Activated T-helper 9 cell treated with anti-CD3 and anti-CD28 coated beads, Interleukin-2, amount 50 U/mL, for 16 hours (primary cell): ENCODE measurements at places on chromosomes 1 and 21.

DNA sequence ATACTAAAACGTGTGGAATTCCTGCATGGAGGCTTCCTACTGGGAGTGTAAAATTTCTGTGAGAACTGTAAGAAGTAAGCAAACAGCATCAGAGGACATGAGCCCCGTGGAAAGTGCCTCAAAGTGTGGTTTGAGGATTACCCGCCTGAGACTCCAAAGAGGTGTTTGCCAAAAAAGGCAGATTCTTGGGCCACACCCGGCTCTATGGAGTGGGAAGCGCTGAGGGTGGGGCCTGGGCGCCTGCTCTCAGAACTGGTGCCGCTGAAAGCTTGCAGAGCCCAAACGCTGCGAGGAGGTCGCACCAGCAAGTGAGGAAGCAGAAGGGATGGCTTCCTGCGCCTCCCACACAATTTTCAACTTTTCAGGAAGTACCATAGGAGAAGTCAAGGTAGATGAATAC, 43.0 kb upstream of the PSEN2 start:
- DNase-seq, result no peak

GRCh38 chr1:51861669-51862068, 16.9 kb downstream of the NRDC start:
- no peak for DNase-seq

DNA sequence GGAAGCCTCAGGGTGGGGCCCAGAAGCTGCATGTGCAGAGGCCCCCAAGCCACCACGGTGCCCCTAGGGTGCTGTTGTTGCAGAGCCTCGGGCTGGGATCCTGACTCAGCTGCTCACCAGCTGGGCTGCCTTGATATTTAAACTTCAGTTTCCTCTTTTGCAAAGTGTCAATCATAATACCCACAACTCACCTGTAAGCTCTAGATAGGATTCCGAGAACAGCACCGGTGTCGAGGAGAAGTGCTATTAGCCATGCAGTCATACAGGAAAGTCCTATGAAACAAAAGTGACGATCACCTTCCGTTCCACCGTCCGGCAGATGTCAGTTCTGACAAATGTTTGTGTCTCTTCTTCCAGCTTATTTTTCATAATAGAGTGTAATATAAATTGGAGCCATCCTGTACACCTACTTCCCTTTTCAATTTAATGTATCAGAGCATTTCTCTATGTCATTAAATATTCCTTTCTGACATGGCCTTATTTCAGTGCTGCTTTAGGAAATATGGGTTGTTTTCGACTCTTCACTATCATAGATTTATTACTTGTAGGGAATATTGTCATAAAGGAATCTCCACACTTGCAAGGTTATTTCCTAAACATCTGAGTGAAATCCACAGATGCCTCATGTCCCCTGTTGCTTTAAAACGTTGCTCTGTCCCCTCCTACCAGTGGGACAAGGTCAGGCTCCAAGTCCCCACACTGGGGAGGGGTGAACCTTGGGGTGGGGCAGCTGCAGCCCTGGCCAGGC, 100.8 kb downstream of the SIK1 start:
- no peak for DNase-seq

GRCh38 chr1:246001837-246002230, 505.2 kb downstream of the SMYD3 start:
- no peak for DNase-seq

- no peak for DNase-seq
Observed at GRCh38 chr1:46983830-46984586, 39.5 kb upstream of the CYP4X1 start.

- DNase-seq, result no peak
Observed at GRCh38 chr1:22791831-22792347, 81.2 kb downstream of the EPHB2 start.

- DNase-seq, result no peak
Observed at GRCh38 chr1:65630855-65631254, 161.8 kb upstream of the PDE4B start.

- no peak for DNase-seq
Observed at GRCh38 chr1:234309243-234309597, 64.0 kb upstream of the COA6 start.

DNA sequence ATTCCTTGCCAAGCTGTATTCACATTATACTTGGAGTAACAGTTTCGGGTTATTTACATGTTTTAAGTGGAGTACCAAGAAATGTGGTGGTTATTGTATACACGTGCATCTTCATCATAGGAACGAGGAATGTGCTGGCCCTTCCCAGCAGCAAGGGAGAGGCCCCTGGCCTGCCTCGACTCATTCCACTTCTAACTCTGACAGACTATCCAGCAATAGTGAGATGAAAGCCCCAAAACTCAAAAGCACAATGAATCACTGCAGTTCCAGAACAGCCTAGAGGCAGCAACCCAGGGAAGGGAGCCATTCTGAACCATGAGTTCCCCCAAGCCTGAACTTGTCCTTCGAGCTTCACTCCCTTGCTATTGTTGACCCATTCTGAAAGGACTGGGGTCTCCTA, 23.1 kb downstream of the FAM89A start:
- DNase-seq, result no peak

DNA sequence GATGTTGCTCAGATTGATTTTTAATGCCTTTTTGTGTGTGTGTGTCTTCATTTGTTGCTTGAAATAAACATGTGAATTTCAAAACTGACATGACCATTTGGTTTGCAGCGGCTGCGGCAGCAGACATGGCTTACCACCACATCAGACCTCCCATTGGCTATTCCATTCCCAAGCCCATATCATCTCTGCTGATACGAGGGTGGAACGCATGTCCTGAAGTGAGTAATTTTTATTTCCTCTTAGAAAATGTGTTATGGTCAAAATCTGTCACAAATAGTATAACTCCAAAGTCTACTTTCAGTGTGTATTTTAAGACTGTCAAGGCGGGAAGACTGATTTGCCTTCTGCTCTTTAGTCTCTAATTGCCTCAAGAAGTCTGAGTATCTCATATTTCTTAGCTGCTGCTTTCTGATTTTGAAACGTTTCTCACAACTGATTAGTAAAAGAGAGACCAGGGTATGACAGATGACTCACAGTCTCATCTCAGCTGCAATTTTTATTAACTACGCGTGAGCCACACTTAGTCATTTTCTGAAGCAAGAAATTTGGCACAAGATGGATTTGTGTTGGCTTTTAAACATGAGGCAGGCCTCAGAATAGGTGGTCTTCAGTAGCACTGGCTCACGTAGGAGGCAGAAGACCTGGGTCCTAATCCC, 49.0 kb downstream of the LRRC53 start:
- no peak for DNase-seq

DNA sequence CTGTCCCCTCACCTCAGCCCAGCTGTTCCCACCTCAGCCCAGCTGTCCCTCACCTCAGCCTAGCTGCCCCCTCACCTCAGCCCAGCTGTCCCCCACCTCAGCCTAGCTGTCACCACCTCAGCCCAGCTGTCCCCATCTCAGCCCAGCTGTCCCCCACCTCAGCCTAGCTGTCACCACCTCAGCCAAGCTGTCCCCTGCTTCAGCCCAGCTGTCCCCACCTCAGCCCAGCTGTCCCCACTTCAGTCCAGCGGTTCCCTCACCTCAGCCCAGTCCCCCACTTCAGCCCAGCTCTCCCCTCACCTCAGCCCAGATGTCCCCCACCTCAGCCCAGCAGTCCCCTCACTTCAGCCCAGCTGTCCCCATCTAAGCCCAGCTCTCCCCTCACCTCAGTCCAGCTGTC, 88.4 kb upstream of the CSF3R start:
- no peak for DNase-seq

GRCh38 chr1:218048828-218049420, 236.2 kb upstream of the RRP15 start:
- no peak for DNase-seq

DNA sequence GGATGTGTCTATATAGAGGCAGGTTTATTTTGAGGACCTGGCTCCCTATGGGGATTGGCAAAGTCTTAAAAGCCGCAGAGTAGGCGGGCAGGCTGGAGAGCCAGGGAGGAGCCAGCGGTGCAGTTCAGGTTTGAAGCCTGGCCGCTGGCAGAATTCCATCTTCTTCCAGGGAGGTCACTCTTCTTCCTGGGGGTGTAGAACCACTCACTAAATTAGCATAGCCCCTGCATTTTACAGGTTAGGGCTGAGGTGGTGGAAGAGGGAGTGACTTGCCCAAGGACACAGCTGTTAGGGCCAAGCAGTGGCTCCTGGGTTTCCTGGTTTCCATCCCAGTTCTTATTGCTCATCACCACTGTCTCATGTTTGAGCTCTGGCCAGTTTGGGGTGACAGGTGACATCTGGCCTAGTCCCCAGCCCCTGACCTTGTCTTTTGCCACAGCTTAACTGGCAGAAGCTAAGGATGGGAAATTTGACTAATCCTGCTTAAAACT, 1.4 kb downstream of the PINK1 start:
- DNase-seq, result no peak

DNA sequence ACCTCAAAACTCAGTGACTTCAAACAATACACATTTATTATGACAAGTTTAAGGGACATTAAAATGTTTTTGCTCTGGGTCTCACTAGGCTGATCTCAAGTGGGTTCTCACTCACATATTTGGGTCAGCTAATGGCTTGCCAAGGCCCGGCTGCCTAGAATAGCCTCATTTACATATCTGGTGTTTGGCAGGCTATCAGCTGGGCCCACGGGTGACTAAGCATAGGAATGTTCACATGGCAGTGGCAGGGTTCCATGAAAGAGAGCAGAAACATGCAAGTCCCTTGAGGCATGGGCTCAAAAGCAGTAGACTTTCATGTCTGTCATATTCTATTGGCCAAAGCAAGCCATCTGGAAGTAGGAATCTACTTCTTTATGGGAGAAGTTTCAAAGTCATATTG, 492.6 kb downstream of the KCNT2 start:
- DNase-seq, result no peak

DNA sequence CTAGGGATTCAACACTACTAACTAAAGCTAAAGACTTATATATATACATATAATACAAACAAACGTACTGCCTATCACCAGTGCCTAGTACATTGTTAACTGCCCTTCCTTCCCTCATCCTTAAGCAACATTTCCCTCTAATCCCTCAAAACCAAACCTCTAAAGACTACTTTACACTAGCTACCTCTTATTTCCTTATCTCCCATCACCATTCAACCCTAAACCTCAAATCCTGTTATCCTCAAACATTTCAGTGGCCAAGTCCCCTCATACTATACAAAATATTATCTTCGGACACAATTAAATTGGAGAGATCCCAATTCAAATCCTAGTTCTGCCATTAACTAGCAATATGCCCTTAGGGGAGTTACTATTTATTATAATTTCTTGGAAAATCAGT, 3.7 kb downstream of the SCAF4 start:
- DNase-seq, result no peak

GRCh38 chr1:944341-945325, 14.4 kb downstream of the NOC2L start:
- DNase-seq, result no peak

DNA sequence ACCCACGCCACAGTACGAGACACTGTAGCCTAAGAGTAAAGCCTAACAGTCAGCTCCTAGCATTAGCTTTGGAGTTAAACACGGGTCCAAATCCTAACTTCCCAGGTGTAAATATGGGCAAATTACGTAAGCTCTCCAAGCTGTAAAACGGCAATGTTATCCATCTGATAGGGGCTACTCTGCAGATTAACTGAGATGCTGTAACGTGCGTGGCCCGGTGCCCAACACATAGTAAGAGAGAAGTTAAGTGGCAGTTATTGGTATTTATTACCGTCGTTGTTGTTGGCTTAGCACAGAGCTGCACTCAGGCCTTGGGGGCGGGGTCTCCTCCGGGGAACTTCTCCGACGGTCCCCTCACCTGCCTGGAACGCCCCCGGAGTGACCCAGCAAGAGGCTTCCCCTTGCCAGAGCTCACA, 457 bp downstream of the TRAPPC3 start:
- DNase-seq, result no peak

- no peak for DNase-seq
Observed at GRCh38 chr1:30400507-30400906, 322.9 kb downstream of the MATN1 start.

DNA sequence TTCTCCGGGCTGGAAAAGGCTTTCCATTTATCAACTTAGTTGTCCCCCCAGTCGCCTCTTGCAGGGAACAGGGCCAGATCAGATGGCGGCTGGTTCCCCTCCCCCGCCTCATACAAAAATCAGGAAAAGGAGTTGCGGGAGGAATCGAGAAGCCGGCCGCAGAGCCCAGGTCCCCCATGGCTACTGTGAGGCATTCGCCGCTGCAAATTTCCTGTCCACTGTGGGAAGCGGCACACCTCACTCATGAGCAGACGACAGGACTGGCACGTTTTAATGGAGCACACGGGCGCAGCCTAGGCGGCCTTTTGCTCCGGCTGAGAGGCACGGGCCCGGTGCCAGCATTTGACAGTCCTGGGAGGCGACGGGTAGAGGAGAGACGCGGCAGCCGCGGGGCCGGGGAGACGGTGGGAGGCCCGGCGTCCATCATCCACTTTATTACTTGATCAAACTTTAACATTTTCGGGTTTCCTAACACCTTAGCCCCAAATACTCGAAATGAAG, 1.1 kb downstream of the GNG4 start:
- no peak for DNase-seq

GRCh38 chr1:51663105-51663504, 46.2 kb downstream of the OSBPL9 start:
- DNase-seq, result no peak

- no peak for DNase-seq
Observed at GRCh38 chr1:71908303-71908702, 374.0 kb downstream of the NEGR1 start.

GRCh38 chr1:178470411-178470960, 26.3 kb downstream of the CLEC20A start:
- DNase-seq, result no peak

GRCh38 chr1:44696101-44696500, 21.6 kb downstream of the ARMH1 start:
- DNase-seq, result no peak

GRCh38 chr1:246954126-246954525, 22.4 kb upstream of the AHCTF1 start:
- DNase-seq, result no peak

DNA sequence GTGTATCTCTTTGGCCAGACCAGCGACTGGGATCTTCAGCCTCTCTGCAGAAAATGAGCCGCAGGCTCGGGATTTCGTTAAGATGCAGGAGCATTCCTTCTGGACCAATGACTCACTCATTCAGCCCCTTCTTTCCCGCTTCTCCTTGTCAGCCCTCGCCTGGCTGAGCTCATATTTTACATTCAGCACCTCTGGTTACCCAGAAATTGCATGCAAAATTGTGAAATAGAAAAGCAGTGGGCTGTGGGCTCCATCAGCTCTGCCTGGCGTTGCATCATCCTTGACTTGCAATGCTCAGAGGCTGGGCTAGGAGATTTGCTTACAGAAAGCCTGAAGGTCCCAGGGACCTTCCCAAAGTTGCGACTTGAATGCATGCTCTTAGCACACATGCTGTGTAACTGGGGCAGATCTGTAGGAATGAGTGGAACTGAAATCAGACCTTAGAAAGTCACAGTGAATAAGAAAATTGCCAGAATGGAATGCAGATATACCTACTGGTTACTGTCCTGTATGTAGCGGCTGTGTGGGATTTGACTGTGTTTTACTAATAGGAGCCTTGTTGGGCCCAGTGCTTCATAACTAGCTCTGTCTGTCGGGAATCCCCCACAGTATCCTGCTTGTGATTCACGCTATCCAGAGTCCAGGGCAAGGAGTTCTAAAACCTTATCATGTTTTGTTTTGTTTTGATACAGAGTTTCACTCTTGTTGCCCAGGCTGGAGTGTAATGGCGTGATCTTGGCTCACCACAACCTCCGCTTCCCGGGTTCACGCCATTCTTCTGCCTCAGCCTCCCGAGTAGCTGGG, 444.8 kb downstream of the KIF26B start:
- DNase-seq, result no peak
